ENCODE measurements at places on chromosomes 3 and 15.

GRCh38 chr3:112460519-112461195 lies 38.6 kb downstream of the BTLA start:
- no peak for DNase-seq

DNA sequence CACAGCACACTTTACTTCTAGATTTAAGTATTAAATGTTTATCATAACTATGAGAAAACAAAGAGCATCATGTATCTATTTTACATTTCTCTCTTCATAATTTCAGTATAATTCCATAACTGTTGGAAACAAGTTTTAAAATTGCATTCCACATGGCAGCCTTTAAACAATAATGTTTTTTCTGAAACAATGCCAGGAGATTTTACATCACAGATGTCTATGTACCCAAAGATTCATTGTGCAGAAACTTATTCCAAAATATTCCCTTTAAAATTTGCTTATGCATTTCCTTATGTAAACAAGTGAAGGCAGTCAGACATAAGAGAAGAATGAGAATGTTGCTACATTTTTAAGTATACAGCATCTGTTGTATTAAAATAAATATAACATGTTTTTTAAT lies 324.9 kb upstream of the COL8A1 start:
- no peak for DNase-seq

- DNase-seq, result no peak
These were observed 10.7 kb downstream of the CEP63 start for GRCh38 chr3:134496471-134497071.

DNA sequence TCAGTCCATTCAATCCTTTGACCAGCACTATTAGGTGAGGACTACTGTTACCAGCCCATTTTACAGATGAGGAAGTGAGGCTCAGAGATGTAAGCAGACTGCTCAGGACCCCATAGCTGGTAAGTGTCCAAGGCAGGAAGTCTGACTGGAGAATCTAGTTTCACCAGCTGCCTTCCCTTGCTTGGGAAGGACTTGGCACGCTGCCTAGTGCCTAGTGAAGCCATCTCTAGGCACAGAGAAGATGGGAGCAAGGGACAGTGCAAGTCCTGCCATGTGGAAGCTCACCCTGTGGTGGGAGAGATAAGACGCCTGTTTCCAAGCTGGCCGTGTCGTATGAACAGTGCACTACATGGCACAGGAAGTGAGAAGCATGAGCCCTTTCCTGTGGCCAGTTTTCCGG lies 111.8 kb upstream of the TMC3 start:
- DNase-seq, result no peak

- DNase-seq, result no peak
These were observed 60.2 kb downstream of the GRM7 start for GRCh38 chr3:6921066-6921465.

- DNase-seq, result no peak
These were observed 3.2 kb upstream of the PGPEP1L start for GRCh38 chr15:99010768-99011167.
